ENCODE measurements at places on chromosomes 1 and 21. TPM values are rescaled to one million over a fixed set of nuclear protein-coding genes. Genes with fewer than 3 reads are reported as not detected.

The CELA2A gene
- total RNA-seq = not detected

- no peak for DNase-seq
These were observed 4.4 kb downstream of the TACSTD2 start for GRCh38 chr1:58572690-58573089.

- no peak for DNase-seq
These were observed 22.9 kb downstream of the SAMSN1 start for GRCh38 chr21:14523234-14523633.

The CLCA2 gene
- 0.42 TPM for total RNA-seq

DNA sequence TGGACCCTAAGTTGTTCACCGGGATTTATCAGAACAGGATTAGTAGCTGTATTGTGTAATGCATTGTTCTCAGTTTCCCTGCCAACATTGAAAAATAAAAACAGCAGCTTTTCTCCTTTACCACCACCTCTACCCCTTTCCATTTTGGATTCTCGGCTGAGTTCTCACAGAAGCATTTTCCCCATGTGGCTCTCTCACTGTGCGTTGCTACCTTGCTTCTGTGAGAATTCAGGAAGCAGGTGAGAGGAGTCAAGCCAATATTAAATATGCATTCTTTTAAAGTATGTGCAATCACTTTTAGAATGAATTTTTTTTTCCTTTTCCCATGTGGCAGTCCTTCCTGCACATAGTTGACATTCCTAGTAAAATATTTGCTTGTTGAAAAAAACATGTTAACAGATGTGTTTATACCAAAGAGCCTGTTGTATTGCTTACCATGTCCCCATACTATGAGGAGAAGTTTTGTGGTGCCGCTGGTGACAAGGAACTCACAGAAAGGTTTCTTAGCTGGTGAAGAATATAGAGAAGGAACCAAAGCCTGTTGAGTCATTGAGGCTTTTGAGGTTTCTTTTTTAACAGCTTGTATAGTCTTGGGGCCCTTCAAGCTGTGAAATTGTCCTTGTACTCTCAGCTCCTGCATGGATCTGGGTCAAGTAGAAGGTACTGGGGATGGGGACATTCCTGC, 3.9 kb upstream of the OLFML3 start:
- DNase-seq = no peak

The CLEC20A gene
- not detected for total RNA-seq

The PDC gene
- total RNA-seq = not detected

The EPHA2 gene
- total RNA-seq = 62.6 TPM

The GJB5 gene
- total RNA-seq = 0.21 TPM

DNA sequence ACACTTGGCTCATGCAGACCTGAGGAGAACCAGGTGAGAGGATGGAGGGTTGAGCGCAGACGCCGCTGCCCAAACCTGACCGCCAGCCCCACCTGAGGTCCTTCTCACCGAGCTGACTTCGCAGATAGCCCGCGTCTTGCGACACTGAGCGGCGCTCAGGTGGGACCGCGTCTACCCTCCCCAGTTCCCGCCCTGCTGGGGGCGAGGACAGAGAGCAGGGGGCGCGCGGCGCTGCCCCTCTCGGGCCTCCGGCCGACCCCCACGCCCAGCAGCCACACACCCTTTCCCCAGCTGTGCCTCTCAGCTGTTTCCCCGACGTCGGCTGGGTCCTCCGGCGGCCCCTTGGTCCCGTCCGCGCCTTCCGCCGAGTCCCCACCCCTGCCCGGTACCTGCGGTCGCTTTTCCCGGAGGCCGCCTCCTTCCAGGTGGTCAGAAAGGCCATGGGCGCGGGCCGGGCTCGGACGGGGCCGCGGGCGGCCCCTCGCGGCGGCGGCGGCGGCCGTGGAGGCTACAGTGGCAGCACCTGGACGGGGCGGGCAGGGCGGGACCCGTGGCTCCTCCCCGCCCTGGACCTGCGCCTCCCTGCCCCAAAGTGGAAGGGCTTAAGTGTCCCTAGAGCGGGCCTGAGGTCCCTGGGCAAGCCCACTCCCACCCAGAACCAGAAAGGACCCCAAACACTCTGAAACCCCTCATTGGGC, 14.4 kb upstream of the TTC39A start:
- no peak for DNase-seq

DNA sequence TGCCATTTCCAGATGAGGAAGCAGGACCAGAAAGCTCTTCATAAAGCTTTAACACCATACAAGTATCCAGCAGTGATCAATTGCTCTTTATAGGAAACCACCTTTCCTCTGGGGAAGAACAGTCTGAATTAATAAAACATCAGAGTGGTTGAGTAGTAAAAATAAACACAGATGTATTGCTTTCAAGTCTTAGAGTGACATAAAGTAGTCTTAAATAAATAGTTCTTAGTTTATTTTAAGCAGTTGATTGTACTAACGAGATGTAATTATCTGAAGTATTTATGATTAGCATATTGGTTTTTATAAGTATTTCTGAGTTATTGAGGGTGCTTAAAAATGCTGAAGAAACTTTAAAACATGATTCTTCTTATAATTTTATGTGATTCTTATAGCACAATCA, 67.0 kb downstream of the PRKAA2 start:
- no peak for DNase-seq

DNA sequence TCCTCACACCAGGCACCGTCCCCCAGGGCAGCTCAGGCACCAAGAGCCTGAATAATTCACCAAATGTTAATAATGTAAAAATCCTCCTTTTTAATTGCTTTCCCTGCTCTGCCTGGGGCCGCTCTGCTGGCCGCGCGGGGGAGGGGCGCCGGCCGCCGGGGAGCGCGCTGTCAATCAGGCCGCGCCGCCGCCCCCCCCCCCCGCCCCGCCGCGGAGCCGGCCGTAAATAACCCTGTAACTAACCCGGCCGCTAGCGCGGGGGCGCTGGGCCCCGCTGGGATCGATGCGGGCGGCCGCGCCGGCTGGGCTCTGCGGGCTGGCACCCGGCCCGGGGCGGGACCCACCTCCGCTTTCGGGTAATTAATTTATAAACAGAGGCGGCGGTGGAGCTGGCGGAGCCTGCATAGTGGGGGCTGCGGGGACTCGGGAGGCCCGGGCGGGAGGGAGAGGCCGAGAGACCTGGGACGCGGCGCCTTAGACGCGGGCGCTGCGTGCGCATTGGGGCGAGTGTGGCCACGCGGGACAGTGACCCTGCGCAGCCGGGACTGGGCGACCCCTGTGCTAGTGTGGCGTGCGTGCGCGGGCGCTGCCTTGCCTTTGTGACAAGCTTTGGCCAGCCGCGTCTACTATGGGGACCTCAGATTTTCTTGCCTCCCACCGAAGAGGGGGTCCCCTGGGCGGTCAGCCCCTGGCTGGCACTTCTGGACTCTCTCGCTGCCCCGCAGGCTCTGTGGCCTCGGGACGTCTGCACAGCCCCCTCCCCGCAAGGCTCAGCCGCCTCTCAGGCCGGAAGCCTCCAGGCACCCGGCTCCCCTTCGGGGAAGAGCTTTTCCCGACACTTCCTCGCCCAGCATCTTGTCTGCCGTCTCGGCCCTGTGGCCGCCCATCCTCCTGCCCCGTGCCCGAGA, 16.6 kb downstream of the SAMD11 start:
- DNase-seq = peak; percentile 72

GRCh38 chr1:235417086-235417697, 50.0 kb downstream of the TBCE start:
- no peak for DNase-seq

GRCh38 chr1:150511551-150511950, 3.6 kb downstream of the ECM1 start:
- no peak for DNase-seq

GRCh38 chr1:195970209-195970608, 638.0 kb downstream of the KCNT2 start:
- DNase-seq = no peak

GRCh38 chr1:154328318-154329151, 3.2 kb downstream of the ATP8B2 start:
- DNase-seq = peak; percentile 65

The LCE1C gene
- not detected for total RNA-seq

- DNase-seq = no peak
These were observed 1.7 kb downstream of the CNTN2 start for GRCh38 chr1:205044741-205045140.

DNA sequence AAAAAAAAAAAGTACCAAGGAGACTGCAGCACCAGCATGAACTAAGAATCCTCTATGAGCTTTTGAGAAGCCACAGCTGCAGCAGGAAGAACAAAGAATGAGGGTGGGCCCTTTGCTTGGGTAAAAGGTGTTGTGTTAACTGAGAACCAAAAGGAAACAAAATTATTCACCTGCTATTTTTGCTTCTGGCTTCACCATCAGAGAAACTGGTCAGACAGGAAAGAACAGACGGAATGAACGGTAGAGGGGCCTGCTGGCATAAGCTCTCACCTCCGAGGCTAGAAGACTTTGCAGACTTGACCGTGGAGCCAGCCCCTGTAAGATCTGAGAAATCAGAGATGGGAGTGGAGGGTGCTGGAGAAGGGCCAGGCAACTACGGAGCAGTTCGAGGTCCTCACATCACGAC, 27.6 kb downstream of the IL10RB start:
- DNase-seq = peak; percentile 54

The RHD gene
- total RNA-seq = 0.44 TPM

GRCh38 chr1:62450301-62450700, 13.5 kb downstream of the USP1 start:
- no peak for DNase-seq

- DNase-seq = peak; percentile 36
These were observed 18.3 kb downstream of the PPT1 start for GRCh38 chr1:40078512-40079333.

DNA sequence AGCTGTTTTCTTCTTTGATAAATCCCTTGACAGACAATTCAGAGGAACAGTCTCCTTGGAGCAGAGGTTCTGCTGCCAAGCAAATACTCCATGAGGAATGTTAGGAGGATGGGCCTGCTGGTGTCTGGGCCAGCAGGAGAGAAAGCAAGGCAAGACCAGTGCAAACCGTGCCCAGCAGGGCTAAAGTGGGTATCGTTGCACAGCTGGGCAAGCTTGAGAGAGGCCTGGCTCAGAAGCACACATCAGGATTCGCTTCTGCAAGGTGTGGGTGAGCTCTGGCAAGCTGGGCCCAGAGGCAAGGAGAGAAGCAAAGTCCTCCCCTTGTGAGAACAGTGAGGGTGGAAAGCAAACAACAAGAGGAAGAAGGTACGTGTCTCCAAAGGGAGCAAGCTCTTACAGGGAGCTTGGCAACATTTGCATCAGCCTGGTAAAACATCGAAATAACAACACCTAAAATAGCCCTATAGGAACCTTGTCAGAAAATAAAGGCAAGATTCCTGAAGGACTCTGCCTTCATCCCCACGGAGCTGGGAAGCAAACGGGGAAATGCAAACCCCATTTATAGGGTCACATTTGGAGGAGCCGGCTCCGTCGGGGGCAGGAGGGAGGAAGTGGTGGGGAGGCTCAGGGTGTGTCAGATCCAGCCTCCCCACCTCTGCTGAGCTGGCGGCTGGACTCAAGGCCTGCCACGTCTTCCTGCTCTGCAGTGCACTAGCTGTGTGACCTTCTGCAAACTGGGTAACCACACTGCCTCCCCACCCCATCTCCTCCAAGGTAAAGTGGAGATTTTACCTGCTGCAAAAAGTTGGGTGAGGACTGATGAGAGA, 62.3 kb upstream of the HIVEP3 start:
- DNase-seq = no peak

DNA sequence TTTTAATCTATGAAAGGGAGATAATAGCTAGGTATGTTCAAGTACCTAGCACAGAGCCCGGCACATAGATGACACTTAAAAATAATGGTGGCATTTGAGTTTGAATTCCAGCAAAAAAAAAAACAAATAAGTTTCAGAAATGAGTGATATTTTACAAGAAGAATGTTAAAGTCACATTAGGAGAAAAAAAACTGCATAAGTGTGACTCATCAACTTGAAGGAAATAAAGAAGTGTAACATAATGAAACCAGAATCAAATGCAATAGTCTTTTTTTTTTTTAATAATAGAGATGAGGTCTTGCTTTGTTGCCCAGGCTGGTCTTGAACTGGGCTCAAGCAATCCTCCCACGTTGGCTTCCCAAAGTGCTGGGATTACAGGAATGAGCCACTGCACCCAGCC, 17.1 kb downstream of the DNASE2B start:
- DNase-seq = no peak
